Stimulated activated CD8-positive, alpha-beta memory T cell treated with anti-CD3 and anti-CD28 coated beads, Interleukin-7, amount 100 ng/mL, for 1 hour (primary cell): ENCODE measurements at places on chromosomes 3 and 15.

GRCh38 chr15:68177742-68178141, 27.4 kb downstream of the CALML4 start:
- no peak for DNase-seq

DNA sequence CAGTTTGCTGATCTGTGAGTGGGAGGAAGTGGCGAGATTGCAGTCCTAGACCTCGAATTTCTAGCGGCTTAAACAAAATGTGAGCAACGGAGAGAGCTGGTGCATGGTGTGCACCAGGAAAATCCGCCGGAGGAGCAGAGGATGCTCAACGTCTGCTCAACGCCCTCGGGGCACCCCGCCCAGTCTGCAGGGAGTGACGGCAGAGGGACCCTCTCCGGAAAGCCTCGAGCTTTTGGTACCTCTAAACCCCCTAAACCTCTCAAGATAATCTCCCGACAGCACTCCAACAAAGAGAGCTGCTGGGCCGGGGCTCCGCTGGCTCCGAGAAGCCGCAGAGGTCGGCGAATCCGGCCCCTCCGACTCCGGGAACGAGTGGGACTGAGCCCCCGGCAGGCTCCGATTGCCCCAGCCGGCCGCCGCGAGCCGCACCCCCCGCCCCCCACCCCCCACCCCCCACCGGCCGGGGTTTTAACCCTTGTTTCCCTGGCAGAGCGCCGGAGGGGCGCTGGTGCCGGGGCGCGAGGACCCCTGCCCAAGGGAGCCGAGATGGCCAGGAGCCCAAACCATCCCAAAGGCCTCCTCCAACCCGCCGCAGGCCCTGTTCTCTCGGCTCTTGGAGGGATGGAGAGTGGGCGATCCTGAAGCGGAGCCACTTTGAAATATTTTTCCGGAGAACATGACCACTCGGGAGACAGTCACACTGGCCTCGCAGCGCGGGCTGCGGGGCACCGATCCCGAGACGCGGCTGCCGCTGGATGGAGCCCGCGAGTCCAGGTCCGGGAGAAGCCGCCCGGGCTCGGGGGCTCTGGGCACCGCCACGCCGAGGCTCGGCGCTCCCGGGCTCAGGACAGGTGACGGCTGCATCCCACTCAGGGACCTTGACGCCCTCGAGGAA, 1.5 kb downstream of the MEGF11 start:
- no peak for DNase-seq

- no peak for DNase-seq
These were observed 7.8 kb downstream of the THBS1 start for GRCh38 chr15:39588531-39589192.

- DNase-seq, result no peak
These were observed 266.5 kb upstream of the LRTM1 start for GRCh38 chr3:55194376-55194775.

DNA sequence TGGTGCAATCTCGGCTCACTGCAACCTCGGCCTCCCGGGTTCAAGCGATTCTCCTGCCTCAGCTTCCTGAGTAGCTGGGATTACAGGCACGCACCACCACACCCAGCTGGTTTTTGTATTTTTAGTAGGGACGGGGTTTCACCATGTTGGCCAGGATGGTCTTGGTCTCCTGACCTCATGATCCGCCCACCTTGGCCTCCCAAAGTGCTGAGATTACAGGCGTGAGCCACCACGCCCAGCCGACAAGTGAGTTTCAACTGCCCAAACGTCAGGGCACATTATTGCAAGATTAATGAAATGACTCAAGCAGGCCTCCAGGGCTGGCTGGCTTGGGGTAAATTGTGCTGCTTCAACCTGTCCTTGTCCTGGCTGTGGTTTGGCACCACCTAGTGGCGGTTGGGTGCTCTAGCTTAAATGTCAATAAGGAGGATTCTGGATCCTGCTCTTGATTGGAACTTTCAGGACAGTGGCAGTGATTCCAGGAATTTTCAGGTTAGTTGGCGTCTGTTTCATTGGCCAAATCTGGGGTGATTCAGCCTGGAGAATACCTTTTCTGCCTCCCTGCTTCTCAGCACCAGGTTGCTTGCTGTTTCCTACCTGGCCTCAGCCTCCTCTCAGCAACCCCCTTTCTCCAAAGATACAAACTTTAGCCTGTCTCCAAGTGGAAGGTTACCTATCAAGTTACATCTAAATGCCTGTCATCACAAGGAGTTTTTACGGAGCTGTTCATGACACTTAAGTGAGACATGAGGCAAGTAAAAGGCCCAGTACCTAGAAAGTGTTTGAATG, 32.4 kb upstream of the SACM1L start:
- DNase-seq, result peak; percentile 76
